ENCODE measurements at places on chromosomes 13 and 19.
A peak's percentile ranks its signal among the peaks of the same experiment; 100 is the strongest.

GRCh38 chr19:32691952-32692726 lies 518 bp downstream of the NUDT19 start:
- DNase-seq = peak; percentile 86

DNA sequence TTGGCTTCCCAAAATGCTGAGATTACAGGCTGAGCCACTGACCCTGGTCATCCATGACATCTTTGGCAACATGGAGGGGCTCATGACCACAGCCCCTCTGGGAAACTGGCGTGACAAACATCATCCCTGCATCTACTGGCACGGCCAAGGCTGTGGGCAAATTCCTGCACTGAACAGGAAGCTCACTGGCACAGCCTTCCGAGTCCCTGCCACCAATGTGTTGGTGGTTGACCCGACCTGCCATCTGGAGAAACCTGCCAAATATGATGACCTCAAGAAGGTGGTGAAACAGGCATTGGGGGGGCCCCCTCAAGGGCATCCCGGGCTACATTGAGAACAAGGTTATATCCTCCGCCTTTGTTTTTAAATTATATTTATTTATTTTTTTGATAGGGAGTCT lies 8.9 kb upstream of the ACP5 start:
- no peak for DNase-seq

DNA sequence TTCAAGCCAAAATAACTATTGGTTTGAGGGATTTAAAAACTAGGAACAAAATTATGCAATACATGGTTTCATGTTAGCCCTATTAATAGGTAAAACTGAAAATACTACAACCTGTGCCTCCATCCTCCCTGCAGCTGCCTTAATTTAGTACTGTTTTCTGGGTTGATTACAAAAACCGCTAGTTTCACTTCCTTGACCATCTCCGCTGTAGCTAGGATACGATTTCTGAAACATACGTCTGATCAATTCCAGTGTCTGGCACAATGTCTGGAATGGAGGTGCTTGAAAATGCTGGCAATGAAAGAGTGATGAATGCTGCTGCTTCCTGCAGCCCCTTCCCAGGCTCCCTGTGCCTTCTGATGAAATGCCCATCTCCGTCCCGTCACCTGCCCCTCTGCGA lies 273.5 kb downstream of the SHISA2 start:
- DNase-seq = no peak

DNA sequence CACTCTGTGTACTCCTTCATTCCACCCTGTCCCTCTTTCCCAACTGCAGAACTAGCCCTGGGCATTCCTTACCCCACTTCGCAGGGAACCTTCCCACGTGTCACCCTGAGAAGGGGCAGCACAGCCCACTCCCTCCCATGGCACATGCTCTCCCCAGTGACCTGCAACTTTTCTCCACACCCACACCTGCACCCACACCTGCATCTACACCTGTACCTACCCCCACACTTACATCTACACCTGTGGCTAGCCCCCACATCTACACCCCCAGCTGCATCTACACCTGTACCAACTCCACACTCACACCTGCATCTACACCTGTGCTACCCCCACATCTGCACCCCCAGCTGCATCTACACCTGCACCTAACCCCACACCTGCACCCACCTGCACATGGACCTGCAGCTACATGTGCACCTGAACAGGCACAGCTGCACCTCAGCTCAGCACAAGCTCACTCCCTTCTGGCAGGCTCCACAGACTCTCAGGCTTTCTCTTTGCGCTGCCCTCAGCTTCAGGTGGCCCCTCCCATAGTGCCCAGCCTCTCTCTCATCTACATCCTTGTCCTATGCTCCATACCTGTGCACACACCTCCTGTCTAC lies 234.1 kb downstream of the TUBA3C start:
- DNase-seq = no peak

DNA sequence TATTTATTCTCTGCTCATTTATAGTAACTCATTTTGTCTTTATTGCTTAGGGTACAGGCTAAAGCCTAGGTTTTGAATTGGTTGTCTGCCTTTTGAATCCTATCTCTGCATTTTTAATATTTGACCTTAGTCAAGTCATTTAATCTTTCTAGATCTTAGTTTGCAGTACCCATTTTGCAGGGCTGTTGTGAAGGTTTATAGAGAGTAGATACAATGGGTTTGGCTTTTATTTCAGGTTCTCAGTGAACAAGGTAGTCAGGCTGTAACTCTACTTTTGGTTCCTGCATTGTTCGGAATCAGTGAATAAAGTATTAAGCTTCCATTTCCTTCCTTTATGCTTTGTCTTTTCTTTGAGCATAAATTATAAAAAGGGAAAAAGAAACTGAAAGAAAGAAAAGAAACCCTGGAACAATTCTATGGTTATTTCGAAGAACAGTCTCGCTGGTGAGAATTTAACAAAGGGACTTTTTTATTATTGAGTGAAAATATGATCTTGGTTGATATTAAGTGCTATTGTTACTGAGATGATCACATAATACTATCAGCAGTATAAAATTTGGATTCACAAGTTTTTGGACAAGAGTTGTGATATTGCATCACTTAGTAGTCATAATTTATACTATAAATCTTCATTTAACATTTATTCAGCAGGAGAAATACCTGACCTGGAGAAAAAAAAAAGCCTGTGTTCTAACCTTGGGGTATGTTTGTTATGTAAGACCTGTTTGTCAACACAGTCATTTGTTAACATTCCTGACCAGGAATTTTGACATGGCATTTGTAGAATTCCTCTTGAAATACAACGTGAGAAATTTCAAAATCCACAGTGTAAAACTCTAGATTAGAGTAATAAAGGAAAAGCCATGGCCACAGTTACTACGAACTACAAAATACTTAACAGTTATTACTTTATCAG lies 91.3 kb downstream of the ZMYM2 start:
- no peak for DNase-seq

DNA sequence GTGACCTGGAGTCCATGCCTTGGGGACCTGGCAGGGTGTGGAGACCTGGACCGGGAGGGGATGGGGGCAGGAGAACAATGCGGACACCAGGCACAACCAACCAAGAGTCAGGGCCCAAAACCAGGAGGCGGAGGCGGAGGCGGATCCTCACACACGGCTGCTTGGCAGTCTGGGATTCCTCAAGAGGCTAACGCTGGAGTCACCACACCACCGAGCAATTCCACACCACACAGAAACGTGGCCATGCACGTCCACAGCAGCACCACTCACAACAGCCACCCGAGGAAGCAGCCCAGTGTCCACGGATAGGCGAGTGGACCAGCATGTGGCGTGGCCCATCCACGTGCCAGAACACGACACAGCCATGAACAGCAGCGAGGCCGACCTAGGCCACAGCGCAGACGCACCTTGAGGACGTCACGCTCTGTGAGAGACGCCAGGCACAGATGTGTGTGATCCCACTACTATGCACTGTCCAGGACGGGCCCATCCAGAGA lies 17.7 kb downstream of the SBNO2 start:
- no peak for DNase-seq

DNA sequence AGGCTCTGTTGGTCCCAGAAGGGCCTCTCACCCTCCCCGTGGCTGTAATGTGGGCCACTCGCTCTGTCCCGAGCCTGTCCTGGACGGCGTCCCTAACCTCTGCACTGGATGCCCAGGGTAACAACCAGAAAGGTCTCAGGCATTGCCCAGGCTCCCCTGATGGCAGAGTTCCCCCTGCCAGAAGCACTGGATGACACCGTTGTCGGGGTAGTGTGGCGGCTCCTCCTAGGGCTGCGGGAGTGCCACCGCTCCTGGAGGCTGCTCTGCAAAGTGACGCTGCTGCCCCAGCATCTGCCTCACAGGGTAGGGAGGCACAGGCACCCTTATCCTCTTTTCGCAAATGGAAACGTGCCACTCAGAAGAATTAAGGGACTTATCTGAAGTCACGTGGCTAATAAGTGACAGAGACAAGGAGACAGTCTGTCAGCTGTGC lies 32.0 kb downstream of the MPHOSPH8 start:
- DNase-seq = no peak

- no peak for DNase-seq
Measured at GRCh38 chr19:40502647-40503319, 36.0 kb downstream of the SPTBN4 start.

DNA sequence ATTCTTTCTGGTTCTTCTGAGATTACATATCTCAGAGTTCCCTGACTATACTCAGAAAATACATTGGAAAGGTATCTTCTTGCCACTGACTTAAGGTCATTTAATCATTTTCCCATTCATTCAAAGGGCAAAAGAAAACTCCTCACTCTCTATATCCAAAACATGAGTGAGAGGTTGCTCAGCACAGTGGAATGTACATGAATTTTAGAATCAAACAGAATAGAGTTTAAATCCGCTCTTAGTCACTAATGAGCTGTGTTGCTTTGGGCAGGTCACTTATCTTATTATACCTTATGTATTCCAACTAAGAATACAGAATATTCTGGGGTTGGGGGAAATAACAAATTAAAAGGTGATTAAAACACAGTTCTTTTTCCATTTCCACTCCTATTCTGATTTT lies 452.6 kb upstream of the KLF12 start:
- DNase-seq = no peak

DNA sequence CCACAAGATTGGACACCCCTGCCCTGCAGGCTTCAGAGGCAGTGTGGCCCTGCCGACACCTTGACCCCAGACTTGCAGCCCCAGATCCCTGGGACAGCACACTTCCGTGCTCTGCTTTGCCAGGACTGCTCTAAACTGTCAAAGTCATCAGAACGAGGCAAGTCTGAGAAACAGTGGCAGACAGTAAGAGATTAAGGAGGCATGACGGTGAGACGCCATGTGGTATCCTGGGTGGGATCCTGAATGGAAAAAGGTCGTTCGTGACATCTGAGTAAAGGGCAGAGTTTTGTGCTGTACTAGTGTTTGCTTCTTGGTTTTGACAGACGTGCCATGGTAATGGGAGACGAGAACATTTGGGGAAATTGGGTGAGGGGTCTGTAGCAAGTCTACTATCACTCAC lies 13.8 kb downstream of the ZNF579 start:
- DNase-seq = no peak

DNA sequence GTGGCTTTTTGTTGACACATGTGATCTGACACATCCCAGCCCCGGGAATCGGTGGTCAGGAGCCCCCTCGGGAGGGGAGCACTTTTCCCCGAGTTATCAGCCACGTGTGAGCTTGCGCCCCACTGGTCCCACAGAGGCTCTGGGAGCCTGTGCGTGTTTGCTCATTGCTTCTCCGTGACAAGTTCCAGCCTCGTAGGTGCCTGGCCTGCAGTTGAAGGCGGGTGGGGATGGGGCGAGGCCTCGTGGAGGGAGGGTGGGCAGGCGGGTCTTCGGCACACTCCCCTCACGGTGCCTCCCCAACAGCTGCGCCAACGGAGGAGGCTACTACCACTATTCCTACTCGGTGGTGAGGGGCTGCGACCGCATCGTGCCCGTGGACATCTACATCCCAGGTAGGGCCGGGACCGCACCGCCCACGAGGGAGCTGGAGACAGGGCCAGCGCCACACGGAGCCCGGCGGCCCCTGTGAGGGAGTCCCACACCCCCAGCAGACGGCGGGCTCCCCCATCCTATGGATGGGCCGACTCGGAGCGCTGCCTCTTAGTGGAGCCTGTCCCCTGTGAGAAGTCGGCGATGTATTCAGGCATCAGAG lies 8.3 kb downstream of the GAMT start:
- DNase-seq = no peak

GRCh38 chr19:35991731-35992450 lies 3.1 kb upstream of the SDHAF1 start:
- no peak for DNase-seq

- no peak for DNase-seq
Measured at GRCh38 chr13:24406524-24406923, 97.1 kb downstream of the C1QTNF9 start.

- no peak for DNase-seq
Measured at GRCh38 chr13:81779876-81780275, 1439.0 kb upstream of the SPRY2 start.

- DNase-seq = no peak
Measured at GRCh38 chr19:32178956-32179355, 166.5 kb upstream of the ZNF507 start.

DNA sequence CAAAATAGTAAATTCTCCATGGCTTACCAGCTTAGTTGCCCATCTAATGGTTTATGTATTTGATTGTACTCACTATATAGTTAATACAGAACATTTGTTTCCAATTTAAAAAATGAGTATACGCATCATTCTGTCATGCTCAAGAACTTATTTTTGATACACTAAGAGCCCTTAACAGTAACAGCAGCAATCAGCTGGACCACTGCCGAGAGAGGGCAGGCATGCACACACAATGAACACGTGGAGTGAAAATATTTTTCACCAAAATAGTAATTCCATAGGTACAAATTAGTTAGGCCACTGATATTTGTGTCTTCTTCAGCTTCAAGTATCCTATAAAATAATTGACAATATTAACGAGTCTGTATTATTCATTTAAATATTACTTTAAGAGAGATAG lies 109.9 kb downstream of the KLF12 start:
- no peak for DNase-seq

- no peak for DNase-seq
Measured at GRCh38 chr19:49805822-49806619, 7.1 kb downstream of the FUZ start.

DNA sequence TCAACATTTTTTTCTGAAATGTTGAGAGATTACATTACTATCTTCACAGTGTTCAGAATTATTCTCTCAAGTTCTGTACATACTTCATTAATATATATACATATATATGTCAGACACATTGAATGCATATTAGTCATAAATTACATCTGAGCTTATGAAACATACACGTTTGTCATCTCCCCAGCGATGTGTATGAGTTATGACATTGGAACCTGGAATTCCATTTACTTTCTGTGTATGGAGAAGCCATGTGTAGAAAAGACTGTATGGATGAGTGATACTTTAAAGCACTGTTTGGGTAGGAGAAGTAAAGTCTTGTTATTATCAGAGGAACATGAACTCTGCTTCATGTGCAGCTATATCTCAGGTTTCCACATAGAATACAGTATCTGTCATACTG lies 167.2 kb downstream of the FGF14 start:
- DNase-seq = no peak

All from Right ventricle myocardium superior (tissue), 1 donor.